ENCODE measurements at places on chromosomes 7 and 10. TPM values are rescaled to one million over a fixed set of nuclear protein-coding genes. Genes with fewer than 3 reads are reported as not detected.

GRCh38 chr7:70520611-70521010 lies 611.3 kb upstream of the GALNT17 start:
- DNase-seq = no peak

DNA sequence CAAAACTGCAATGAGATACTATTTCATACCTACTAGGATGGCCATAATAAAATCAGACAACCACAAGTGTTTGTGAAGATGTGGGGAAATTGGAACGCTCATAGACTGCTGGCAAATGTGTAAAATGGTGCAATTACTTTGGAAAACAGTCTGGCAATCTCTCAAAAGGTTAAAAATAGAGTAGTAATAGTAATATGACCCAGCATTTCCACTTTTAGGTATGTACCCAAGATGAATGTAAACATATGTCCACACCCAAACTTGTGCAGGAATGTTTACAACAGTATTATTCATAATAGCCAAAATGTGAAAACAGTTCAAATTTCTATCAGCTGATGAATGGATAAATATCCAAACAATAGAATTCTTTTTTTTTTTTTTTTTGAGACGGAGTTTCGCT lies 731.6 kb upstream of the ANKRD30A start:
- no peak for DNase-seq

DNA sequence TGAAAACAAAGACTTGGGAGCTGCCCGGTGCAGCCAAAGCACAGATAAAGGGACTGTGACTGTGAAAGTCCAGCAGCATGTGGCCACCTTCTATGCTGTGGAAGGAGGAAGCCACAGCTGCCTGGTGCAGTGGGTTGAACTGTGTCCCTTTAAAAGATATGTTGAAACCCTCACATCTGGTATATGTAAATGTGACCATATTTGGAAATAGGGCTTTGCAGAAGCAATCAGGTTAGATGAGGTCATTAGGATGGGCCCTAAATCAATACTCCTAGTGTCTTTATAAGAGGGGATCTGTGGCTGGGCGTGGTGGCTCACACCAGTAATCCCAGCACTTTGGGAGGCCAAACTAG lies 136.9 kb downstream of the GLI3 start:
- DNase-seq = no peak

DNA sequence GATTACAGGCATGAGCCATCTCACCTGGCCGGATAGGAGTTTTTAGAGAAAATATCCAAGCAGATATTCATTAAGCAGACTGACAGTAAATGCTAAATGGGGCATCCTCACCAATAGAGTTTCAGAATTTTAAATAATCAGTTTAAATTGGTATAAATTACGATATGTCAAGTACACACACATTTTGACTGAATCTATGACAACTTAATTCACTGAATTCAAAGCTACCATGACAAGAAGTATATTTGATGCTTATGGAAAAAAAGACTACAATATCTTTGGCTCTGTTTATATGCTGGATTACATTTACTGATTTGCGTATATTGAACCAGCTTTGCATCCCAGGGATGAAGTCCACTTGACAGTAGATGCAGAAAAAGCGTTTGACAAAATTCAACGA lies 774.7 kb downstream of the PCDH15 start:
- no peak for DNase-seq

The C7orf33 gene
- total RNA-seq = not detected

Measured in left lobe of liver (tissue), 2 donors.